Stimulated activated CD4-positive, alpha-beta T cell treated with anti-CD3 and anti-CD28 coated beads, Interleukin-12 subunit alpha, Interleukin-12 subunit beta, amount 100 ng/mL, for 48 hours (primary cell): ENCODE measurements at places on chromosomes 4 and X.

- no peak for DNase-seq
These were observed 13.4 kb downstream of the KLF3 start for GRCh38 chr4:38677441-38677840.

DNA sequence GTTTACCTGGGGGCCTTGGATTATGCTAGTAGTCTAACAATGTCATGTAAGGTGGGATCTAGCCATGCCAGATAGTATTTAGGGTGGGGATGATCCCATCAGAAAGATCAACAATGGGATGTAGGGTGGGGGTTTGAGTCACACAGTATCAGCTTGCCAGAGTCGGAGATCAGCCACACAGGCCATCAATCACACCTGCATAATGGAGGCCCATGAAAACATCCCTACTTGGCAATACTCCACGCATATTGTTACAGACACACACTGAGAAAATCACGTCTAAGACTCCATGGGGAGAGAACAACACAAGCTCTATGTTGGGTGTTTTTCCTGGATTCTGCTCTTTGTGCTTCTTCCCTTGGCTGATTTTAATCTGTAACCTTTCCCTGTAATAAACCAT lies 49.5 kb upstream of the SLC25A4 start:
- DNase-seq = no peak

- no peak for DNase-seq
These were observed 20.5 kb upstream of the MAGEA8 start for GRCh38 chrX:149860445-149860844.

GRCh38 chr4:13162886-13163285 lies 321.3 kb downstream of the RAB28 start:
- no peak for DNase-seq

DNA sequence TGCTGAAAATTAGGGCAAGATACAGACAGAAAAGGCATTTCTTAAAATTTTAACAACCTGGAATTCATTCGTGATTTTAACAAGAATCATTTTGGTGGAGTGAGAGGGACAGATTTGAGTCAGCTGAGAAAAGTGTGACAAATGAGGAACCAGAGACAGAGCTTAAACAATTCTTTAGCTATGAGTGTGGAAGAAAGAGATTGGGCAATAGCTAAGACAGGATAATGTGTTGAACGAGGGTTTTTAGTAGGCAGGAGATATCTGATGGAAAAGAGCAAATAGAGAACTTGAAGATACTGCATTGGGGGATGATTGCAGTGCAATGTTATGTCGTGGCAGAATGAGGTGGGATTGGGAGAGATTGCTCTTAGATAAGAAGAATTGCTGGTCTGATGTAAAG lies 164.2 kb upstream of the SPRY1 start:
- DNase-seq = no peak
